Occipital lobe (tissue), 3 donors: ENCODE measurements at places on chromosomes 2 and 18. TPM values are rescaled to one million over a fixed set of nuclear protein-coding genes. Genes with fewer than 3 reads are reported as not detected.

DNA sequence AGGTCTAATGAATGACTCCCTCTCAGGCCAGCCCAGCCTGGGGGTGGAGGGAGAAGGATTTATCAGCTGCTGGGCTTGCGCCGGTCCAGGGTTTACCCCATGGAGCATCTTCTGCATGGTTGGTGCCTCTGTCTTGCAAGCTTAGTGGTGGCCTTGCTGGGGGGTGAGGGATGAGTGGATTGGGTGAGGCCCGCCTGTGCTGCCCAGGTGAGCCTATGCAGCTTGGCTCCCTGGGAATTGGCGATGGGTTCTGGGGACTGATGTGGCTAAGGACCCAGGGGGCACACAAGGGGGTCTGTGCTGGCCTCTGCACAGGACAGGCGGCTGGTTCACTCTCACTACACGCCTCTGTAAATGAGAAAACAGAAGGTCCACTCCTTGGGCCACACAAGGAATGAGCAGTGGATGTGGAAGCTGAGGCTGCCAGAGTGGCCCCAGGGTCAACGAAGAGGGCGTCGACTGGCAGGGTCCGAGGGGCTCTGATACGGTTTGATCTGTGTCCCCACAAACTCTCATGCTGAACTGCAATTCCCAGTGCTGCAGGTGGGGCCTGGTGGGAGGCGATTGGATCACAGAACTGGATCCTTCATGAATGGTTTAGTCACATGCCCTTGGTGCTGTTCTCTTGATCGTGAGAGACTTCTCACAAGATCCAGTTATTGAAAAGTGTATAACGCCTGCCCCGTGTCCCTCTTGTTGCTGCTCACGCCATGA, 151.6 kb upstream of the HDAC4 start:
- no peak for DNase-seq

DNA sequence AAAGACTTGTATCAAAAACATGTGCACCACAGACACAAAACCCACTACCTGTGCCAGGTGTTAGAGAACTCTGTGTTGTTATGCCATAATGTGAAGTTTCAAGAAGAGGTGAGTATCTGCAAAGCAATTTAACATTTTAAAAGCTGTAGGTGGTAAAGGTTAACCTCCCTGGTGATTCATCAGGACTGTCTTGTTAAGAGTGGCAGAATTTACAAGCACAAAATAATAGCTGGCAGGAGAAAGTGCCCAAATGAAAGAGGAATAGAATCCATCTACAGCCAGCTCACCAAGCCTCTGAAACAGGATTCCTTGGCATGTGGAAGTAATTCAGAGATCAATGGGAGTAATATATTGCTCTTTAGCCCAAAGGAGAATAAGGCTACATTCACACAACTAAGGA, 230.7 kb downstream of the AFF3 start:
- no peak for DNase-seq

DNA sequence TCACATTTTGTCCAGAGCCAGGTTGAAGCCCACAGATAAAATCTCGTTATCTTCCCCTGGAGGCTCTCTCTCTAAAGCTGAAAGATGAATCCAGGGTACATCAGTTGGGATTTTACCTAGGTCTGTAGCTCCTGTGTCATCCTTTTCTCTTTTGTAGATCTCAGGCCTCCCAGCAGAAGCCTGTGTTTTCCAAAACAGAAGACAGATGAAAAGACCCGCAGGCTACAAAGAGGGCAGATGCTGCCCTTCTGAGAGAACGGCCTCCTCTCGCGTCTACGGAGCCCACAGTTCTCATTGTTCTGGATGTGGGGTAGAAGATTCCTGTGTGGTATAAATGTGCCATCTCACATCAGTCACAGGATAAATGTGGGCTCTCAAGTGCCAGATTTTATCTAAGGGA, 139.5 kb downstream of the SUCLG1 start:
- DNase-seq, result no peak

GRCh38 chr2:179449010-179449409, 184.4 kb upstream of the SESTD1 start:
- no peak for DNase-seq

DNA sequence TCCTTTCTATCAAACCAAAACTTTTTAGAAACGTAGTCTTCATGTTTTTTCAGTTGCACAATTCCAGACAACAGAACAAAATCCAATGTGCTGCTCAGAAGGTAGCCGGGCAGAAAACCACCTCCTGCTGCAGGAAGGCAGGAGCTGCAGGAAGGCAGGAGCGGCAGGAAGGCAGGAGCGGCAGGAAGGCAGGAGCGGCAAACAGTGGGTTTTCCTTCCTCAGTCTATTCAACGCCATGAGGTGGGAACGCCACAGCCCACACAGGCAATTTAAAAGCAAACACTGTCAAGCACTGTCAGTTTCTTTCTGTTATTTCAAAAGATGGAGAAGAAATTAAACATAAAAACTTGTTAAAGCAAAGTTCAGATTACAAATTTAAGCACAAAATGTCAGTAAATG, 601.2 kb upstream of the SALL3 start:
- no peak for DNase-seq

DNA sequence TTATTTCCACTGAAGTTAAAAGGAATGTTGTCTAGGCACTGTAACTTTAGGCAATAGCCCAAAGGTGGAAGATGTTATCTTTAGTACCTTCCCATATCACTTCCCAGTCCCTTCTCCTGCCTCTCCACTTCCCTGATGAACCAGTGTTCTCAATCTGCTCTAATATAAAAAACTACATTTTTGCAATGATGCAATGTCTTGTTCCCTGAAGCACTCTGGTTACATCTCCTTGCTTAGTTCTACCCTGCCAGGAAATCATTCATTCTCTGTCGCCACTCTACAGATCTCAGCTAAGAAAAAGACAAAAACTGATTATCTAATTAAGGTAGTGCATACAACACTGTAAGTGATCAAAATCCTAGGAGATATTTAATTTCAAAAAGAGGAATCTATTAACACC, 71.3 kb downstream of the BAZ2B start:
- no peak for DNase-seq

- DNase-seq, result no peak
These were observed 473.8 kb upstream of the SPHKAP start for GRCh38 chr2:228655331-228655730.

GRCh38 chr2:182444806-182445205, 18.0 kb upstream of the PDE1A start:
- DNase-seq, result no peak

- DNase-seq, result no peak
These were observed 4.1 kb upstream of the VRK2 start for GRCh38 chr2:58042486-58042970.

DNA sequence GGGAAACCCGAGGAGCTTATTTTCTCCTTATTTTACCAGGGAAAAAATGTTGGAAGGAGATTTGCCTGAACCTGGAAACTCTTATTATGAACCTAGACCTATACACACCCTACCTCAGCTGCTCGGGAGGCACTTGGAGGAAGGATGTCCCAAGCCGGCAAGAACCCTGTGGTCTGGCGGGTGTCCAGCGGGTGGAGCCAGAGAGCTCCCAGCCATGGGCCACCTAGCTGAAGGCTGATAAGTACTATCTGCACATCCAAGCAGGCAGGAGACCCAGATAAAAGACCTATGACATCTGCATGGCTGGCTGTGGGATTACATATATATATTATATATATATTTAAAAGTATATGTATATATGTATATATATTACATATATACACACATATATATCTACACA, 1.1 kb upstream of the SLC14A1 start:
- DNase-seq, result no peak

GRCh38 chr2:10404324-10405143, 43.6 kb downstream of the ODC1 start:
- no peak for DNase-seq

GRCh38 chr2:44952143-44952805, 10.8 kb downstream of the SIX3 start:
- no peak for DNase-seq

- no peak for DNase-seq
These were observed 74.6 kb upstream of the GALNT5 start for GRCh38 chr2:157182834-157183396.

- no peak for DNase-seq
These were observed 104.5 kb downstream of the COL6A3 start for GRCh38 chr2:237309416-237309815.

DNA sequence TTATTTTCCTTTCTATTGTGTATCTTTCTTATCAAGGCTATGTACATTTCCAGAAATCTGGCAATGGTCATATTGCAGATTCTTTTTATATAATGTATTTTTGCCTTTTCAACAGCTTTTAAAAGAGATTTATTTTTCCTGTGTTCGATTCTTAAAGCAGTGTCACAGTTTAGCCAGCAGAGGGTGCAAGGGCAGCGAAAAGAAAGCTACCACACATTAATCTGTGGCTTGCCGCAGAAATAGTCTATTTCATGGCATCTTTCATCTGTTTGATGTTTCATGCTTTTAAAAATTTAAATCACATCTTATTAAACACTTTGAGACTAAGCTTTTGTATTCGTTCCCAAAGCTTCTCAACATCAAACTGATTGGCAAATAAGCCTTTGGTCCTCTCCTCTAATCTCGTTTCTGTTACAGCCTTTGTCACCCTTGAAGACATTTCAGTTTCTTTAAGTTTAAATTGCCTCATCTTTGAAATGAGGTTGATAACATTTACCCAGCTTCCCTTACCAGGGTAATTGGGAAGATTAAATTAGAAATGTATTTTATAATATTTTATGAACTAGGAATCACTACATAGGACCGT, 73.3 kb downstream of the PIK3C3 start:
- no peak for DNase-seq

- DNase-seq, result no peak
These were observed 1.3 kb downstream of the ATP9B start for GRCh38 chr18:79070486-79070885.

GRCh38 chr2:217525076-217525475, 477.7 kb downstream of the TNS1 start:
- DNase-seq, result no peak

GRCh38 chr2:10427618-10427949, 20.5 kb downstream of the ODC1 start:
- no peak for DNase-seq

- DNase-seq, result no peak
These were observed 42.2 kb downstream of the THNSL2 start for GRCh38 chr2:88212251-88212790.

GRCh38 chr2:17757321-17757720, 3.4 kb downstream of the GEN1 start:
- DNase-seq, result no peak

- no peak for DNase-seq
These were observed 148.5 kb downstream of the MYT1L start for GRCh38 chr2:2182551-2183071.

- no peak for DNase-seq
These were observed 337.4 kb downstream of the LPIN1 start for GRCh38 chr2:12083713-12084419.

- no peak for DNase-seq
These were observed 905 bp upstream of the ATG16L1 start for GRCh38 chr2:233250568-233250967.

GRCh38 chr2:88416016-88416663, 36.4 kb downstream of the FOXI3 start:
- no peak for DNase-seq

DNA sequence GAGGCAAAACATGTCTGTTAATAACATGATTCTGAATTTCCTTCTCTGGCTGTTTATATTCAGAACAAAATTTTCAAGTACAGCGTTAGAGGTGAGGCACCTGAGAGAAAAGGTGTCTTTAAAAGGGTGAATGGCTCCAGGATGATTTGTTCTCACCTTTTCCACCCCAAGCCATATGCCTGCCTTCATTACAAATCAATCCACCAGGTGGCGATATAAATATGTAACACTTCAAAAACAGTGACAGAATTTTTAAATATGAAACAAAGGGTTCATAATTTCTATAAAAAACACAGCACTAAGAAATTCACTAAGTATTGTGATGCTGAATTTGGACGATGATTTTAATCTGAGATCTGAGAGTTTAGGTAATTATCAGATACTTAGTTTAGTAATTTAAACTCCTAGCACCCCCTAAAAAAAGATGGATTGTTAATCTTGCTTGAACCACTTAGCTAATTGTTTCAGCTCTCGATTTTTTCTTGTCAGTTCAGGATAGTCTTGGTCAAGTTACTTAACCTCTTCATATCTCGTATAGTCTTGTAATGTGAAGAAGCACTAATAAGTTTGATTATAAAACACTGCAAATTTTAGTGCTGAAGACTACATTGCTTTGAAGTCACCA, 528.8 kb downstream of the CPS1 start:
- no peak for DNase-seq

GRCh38 chr2:20146401-20146800, 78.5 kb downstream of the SDC1 start:
- DNase-seq, result no peak

DNA sequence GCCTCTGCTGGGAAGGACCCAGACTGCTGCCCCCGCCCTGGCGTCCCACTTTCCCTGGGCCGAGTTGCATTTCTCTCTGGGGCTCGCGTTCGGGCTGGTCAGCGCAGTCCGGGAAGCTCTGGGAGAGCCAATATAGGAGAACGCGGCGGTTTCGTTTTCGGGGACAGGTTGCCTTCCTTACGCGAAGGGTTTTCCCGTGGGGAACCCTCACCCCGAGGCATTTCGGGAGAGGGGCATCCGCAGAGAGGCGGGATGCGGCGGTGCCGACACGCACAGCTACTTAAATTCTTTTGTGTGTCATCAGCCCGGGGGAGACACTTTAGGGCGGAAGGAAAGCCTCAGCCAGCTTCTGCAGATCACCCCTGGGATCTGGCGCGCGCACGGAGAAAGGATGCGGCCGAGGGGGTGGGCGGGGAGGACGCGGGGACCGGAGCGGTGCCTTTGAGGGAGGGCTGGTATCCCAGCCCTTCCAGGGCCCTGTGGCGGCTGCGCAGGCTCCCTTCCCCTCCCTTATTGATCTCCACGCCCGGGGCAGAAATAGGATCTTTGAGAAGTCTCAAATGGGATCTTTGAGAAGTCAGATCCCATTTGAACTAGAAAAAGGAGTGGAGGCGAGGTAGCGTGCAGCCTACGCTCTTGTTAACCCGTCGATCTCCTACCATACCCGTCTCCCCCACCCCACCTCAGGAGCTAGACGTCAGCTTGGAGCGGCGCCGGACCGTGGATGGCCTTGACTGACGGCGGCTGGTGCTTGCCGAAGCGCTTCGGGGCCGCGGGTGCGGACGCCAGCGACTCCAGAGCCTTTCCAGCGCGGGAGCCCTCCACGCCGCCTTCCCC, 1.2 kb downstream of the GATA6 start:
- DNase-seq, result no peak

- no peak for DNase-seq
These were observed 106.5 kb upstream of the CHRNA1 start for GRCh38 chr2:174870787-174871186.

Gene PMS1
- 73.8 TPM for total RNA-seq

Gene GREB1
- 1.4 TPM for total RNA-seq

Gene RAB6C
- total RNA-seq, result 0.78 TPM

Gene FHOD3
- total RNA-seq, result 51.2 TPM

Gene ZNF804A
- 15.6 TPM for total RNA-seq

Gene GAL3ST2
- 0.16 TPM for total RNA-seq

Gene TXNL1
- 55.7 TPM for total RNA-seq

Gene TAF1B
- 48.0 TPM for total RNA-seq

Gene KCNIP3
- 6.9 TPM for total RNA-seq

Gene DYNAP
- not detected for total RNA-seq

Gene GRB14
- 24.0 TPM for total RNA-seq

Gene CAPN14
- total RNA-seq, result 1.4 TPM

Gene KDM3A
- total RNA-seq, result 31.4 TPM
